ENCODE measurements at places on chromosomes 12 and 14.
A peak's percentile ranks its signal among the peaks of the same experiment; 100 is the strongest.

DNA sequence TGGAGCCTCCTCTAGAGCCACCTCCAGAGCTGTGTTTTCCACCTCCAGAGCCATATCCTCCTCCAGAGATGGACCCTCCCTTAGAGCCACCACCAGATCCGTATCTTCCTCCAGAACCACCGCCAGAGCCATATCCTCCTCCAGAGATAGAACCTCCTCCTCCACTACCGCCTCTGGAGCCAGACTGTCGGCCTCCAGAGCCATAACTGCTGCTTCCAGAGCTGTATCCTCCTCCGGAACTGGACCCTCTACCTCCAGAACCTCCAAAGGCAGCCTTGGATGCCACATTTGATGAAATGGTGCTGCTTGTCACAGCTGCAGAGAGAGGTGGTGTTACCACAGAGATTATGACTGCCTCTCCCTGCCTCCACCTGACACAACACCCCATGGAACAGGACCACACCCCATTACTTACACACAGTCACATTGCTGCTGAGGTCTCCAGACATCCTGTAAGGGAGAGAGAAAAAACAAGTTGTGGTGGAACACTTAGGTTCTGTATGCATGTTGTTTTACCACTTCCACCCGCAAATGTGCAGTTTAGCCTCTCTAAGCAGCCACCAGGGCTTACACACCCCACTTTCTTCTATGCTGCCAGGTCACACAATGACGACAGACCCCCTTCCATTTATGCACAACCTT lies 6.8 kb downstream of the KRT2 start:
- DNase-seq: no peak

- DNase-seq: no peak
These were observed 77.7 kb downstream of the CCDC92 start for GRCh38 chr12:123894823-123895345.

DNA sequence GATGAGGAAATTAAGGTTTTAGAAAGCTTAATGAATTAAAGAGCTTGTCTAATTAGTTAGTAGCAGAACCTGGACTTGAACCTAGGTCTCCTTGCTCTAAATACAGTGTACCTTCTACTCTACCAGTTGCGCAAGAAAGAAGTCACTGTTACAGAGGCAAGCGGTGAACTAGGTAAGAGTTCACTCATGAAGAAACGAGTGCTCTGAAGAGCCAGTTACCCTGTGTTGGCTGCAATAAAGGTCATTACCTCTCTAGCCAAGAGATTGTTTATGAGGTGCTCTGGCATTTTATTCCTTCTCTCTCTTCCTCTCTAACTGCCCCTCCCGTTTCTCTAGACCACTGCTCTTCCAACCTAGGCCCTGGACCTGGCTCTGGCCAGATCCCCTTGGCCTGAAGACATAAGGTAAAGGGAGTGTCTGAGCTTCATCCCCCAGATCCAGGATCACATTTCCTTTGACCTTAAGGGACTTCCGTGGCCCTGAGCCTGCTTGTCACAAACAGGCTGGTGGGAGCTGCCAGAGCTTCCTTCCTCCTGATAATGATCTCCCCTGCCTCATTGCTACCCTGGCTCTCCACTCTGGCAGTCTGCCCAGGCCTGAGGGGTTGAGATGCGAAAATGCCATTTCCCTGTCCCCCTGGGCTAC lies 1.9 kb downstream of the RNASE7 start:
- DNase-seq: peak; percentile 88

DNA sequence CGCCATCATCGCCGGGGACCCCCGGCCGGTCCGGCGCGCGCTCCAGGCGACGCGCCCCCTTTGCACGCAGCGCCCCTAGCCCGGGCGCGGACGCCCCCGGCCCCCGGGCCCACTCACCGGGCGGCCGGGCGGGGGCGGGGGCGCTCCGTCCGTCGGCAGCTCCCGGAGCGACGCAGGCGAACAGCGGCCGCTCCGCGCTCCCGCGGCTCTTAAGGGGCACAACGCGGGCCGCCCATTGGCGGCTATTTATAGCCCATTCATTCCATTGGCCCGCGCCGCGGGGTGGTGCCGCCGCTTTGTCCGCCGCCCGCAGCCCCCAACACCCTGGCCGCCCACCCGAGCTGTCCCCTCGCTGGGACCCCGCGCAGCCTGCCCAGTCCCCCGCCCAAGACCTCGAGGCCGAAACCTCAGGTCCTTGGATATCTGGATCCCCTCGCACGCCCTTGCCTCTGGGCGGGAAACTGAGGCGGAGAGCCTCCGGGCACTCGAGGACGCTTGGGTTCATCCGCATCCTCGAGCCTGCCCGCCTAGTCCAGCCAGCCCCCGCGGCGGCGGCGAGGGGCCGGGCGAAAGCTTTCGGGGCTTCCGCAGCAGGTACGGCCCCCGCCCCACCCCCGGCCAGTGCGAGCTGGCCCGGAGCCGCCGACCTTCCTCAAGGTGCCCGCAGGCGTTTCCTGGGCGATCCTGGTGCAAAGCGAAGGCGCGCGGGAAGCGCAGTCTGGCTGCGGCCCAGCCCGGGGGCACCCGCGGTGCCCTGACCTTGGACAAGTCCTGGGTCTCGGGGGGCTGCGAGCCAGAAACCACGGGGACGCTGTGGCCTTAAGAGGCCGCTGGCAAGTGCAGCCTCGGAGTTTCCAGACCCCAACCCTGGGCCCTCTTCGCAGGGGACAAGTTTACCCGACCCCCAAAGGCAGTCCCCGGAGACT lies at the start of gene CKB:
Gene CKB, minus strand, starts transcription at position 182 of the 926 bp plus-strand sequence. CDS start 337 bp downstream, outside the sequence.
- peak; percentile 57 for DNase-seq

DNA sequence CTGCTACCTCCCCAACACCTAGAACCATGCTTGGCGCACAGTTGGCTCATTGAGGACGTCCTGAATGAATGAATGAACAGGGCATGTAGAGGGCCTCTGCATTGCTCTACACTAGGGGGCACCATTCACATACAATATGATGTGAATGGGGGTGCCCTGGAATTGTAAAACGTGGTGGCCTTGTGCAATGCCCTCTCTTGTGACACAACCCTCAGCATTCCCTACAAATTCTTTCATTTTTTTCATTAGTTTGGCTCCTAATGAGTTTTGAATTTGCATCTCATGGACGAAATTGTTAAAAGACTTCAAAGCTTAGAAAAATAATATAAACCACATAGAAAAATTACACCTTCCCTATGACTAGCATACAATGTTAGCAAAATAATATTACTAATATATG lies 2.3 kb upstream of the DIO2 start:
- DNase-seq: peak; percentile 58

- DNase-seq: peak; percentile 19
These were observed 8.6 kb downstream of the SLC38A6 start for GRCh38 chr14:60989599-60989998.

DNA sequence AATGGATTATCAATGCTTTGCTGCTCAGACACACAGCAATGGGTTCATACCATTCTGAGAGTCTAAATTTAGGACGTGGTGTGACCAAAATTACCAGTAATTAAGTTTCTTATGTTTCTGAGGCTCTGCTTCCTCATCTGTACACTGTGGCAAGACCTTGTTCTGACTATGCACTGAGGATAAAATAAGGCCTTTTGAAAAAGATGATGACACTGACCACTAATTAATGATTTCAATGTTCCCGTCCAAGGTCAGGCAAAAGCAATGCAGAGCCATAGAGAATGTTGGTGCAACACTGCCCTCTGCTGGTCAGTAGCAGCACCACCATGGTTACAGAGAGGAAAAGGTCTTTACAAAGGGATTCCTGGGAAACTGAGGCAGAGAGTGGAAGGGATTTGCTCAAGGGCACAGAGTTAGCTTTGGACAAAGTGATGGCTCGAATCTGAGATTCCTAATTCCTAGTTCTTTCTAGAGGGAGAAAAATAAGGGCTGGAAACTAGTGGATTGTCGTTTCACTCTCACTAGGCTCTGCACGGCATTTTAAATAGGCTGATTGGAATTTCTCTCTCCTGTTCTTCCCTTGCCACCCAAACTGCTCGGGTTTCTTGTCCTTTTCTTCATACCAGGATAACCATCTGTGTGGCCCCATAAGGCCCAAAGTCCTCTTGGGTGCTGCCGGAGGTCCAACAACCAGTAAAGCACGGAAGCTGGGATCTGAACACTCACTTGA lies 22.3 kb upstream of the P2RX7 start:
- DNase-seq: peak; percentile 67

- no peak for DNase-seq
These were observed 570 bp upstream of the MRPS35 start for GRCh38 chr12:27709932-27710591.

DNA sequence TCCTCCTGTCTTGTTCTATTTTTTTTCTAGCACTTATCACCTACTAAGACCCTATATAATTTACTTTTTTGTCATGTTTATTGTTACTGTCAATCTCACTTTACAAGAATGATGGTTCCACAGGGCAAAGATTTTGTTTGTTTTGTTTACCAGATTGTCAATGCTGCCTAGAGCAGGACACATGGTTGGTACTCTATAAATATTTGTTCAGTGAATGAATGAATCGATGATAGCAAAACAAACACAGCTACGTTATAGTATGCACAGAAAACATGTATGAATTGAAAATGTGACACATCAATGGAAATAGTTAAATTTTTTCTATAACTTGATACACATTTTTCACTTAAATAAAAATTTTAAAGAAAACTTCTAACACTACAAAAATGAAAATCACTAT lies 67.1 kb upstream of the KRR1 start:
- no peak for DNase-seq

- DNase-seq: peak; percentile 72
These were observed 150.3 kb downstream of the DAD1 start for GRCh38 chr14:22438742-22439141.

DNA sequence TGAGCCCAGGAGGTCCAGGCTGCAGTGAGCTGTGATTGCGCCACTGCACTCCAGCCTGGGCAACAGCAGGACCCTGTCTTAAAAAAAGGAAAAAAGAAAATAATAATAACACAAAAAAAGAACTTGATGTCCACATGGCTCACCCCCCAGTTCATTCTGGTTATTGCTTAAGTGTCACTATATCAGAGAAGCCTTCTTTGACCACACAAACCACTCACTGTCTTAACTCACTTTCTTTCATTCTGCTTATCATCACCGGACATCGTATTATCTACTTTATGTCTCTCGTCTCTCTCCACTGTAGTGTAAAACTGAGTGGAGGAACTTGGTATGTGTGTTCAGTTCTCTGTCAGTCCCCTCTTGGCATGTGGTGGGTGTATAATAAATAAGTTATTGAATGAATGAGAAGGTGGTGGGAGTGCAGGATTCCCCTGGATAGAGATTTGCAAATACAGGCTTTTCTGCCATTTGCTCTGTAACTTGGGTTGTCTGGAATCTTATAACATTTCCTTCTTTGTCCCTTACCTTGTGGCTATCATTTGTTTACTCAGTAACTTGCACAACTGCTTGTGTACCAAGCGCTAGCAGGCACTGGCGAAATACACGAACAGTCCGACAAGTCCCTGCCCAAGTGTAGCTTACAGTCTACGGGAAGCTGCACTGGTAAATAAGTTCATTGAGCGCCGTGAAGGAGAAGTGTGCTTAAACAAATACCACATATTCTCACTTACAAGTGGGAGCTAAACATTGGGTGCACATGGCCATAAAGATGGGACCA lies 86.6 kb upstream of the TRAF3 start:
- DNase-seq: no peak

GRCh38 chr14:44756554-44756953 lies 205.2 kb downstream of the KLHL28 start:
- DNase-seq: no peak

GRCh38 chr14:102594514-102595175 lies 2.2 kb downstream of the RCOR1 start:
- peak; percentile 90 for DNase-seq

GRCh38 chr14:64447876-64448670 lies 17.2 kb upstream of the AKAP5 start:
- no peak for DNase-seq

DNA sequence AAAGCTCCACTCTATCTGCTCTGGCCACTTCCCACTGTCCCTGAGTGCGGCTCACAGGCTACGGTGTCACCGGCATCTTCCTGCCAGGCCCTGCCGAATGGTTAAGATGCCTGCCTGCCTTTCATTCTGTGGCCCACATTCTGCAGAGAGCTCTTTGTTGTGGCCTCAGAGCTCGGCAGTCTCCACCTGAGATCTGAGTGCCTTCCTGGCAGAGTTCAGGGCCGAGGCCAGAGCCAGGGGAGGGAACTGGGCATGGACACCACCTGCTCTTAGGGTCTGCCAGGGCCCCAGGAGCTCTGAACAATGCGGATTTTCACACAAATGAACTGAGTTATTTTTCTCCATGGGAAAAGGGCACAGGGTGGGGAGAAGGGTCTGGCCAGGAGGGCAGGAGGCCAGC lies 127.2 kb downstream of the RBM19 start:
- DNase-seq: no peak

GRCh38 chr12:48106681-48107613 lies 1.1 kb upstream of the SENP1 start:
- no peak for DNase-seq

DNA sequence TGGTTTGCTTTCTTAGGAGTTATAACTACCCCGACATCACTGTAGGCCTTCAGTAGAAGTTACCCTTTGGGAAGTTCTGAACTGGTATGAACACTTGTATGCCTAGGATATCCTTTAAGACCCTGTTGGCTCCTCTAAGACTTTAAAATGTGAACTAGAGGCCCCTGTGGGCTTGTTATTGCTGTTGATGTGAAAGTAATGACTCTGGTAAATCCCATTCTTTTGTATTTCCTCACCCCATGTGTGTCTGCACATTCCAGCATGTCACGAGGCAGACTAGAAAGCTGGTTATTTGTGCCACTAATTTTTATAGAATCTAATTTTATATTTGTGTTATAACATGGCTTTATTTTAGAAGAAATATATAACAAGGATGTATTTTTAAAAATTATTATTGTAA lies 48.9 kb downstream of the SERPINA10 start:
- DNase-seq: no peak

GRCh38 chr14:92800012-92800411 lies 5.9 kb downstream of the GOLGA5 start:
- DNase-seq: peak; percentile 31

- DNase-seq: no peak
These were observed 298.3 kb downstream of the SSPN start for GRCh38 chr12:26493656-26494055.

GRCh38 chr14:82720946-82721345 lies 1187.3 kb upstream of the SEL1L start:
- no peak for DNase-seq

GRCh38 chr12:108761226-108761625 lies 29.9 kb upstream of the CORO1C start:
- DNase-seq: no peak

DNA sequence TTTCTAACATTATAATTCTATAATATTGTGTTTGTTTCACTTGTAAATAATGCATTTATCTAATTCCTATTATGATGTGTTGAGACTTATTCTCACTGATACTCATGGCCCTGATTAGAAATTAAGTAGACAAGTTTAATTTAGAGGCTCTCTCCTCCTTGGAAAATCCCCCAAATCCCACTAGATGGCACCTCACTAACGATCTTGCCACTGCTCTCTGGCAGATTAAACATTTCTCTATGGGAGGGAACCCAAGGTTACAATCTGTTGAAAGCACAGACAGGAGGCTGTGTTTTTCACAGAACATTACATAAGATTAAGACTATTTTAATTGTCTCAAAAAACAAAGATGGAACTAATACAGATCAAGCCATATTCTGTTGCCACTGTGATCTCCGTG lies 318.7 kb downstream of the LRFN5 start:
- DNase-seq: no peak

All from KBM-7 (cell line).